ENCODE measurements at places on chromosomes 13 and 19.
A peak's percentile ranks its signal among the peaks of the same experiment; 100 is the strongest.

DNA sequence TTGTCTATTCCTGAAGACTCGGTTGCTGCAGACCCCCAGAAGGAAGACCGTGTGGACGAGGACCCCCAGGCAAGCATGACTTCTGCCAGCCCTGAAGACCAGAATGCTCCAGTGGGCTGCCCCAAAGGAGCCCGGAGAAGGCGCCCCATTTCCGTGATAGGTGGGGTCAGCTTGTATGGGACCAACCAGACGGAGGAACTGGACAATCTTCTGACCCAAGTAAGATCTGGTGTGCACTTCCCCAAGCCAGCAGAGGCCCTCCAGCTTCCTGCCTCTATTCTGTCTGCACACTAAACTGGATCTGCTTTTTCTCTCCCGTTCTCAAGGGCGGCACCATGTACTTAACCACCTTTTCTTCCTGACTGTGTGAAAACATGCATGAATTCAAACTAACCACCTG is 59.8 kb upstream of the C1QTNF9 start:
- DNase-seq: no peak

- no peak for DNase-seq
Observed at GRCh38 chr13:29125934-29126424, 305.8 kb downstream of the MTUS2 start.

- peak; percentile 47 for DNase-seq
Observed at GRCh38 chr19:57406516-57407123, 4.3 kb upstream of the ZNF17 start.

DNA sequence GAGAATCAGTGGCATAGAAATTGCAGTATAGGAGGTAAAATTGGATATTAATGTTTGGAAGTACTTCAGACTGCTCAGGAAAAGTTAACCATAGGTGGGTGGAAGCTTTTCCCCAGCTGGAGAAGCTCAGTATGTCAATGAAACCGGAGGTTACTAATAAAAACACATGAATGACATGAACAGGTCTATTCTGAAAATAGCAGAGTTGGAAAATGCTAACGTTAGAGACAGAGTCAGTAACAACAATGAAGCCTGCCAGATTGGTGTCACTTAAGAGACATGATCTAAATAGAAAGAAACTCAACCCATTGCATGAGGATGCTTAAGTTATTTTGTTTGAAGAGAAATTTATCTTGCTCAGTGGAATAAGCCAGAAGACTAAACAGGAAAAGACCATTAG is 364.5 kb downstream of the DNAJC15 start:
- no peak for DNase-seq

GRCh38 chr19:54665530-54665929 is 2.7 kb downstream of the LILRB4 start:
- no peak for DNase-seq

DNA sequence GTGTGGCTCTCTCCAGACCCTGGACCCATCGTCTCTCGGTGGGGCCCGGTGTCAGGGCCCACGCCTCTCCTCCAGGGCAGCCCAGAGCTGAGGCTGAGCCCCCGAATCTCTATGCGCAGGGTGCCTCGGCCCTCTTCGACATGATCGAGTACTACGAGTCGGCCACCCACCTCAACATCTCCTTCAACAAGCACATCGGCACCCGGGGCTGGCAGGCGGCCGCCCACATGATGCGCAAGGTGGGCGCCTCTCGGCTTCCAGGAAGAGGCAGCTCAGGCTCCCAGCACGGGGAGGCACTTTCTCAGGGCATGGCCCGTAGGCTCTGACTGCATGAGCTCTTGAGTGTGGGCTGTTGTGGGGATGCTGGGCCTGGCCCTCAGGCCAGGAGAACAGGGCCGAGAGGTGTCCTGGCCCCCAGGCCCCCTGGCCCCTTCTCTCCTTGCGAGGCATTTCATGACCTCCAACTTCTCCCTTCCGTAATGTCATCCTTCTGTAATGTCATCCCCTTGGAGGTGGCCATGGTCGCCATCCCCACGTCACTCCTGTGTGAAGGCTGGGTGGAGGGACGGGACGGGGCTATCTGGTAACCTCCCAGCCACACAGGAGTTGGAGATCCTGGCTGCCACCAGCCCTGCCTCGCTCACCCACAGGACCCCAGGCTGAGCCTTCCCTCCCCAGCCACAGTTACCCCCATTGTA is 19.4 kb downstream of the NKPD1 start:
- no peak for DNase-seq

GRCh38 chr13:65036999-65037398 is 2193.1 kb downstream of the PCDH9 start:
- DNase-seq: no peak

- no peak for DNase-seq
Observed at GRCh38 chr19:42469311-42470235, 26.8 kb upstream of the CXCL17 start.

GRCh38 chr13:44652168-44652567 is 76.0 kb upstream of the TSC22D1 start:
- DNase-seq: no peak

GRCh38 chr13:95564733-95565291 is 12.3 kb downstream of the CLDN10 start:
- DNase-seq: no peak

DNA sequence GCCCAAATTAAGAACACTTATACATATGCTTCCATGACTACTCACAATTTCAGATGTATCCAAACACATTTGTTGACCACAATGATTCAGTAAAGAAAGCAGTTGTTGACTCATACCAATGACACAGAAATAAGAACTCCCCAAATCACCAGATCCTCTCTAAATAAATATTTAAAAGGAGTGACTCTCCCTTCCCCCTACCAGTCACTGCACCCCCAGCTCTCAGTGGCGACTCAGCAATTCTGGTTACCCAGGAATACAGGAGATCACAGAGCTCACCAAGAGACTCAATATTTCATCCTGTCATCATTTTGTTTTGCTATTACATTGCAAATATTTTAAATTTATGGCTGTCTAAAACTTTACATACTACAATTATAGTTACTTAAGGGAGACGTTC is 131.5 kb downstream of the RGCC start:
- DNase-seq: no peak

GRCh38 chr19:2719920-2720776 is 1.0 kb downstream of the DIRAS1 start:
- DNase-seq: no peak

GRCh38 chr13:21670883-21671619 is at the start of gene FGF9:
FGF9 (plus strand) TSS chr13:21671073; CDS start chr13:21671913, 840 bp downstream.
- DNase-seq: peak; percentile 64

GRCh38 chr13:112873851-112874750 is 94.9 kb upstream of the MCF2L start:
- no peak for DNase-seq

- DNase-seq: no peak
Observed at GRCh38 chr13:41823476-41823875, 137.4 kb downstream of the VWA8 start.

GRCh38 chr13:26941345-26942174 is 181.0 kb upstream of the GPR12 start:
- no peak for DNase-seq

- DNase-seq: no peak
Observed at GRCh38 chr19:34539396-34539795, 57.8 kb downstream of the WTIP start.

DNA sequence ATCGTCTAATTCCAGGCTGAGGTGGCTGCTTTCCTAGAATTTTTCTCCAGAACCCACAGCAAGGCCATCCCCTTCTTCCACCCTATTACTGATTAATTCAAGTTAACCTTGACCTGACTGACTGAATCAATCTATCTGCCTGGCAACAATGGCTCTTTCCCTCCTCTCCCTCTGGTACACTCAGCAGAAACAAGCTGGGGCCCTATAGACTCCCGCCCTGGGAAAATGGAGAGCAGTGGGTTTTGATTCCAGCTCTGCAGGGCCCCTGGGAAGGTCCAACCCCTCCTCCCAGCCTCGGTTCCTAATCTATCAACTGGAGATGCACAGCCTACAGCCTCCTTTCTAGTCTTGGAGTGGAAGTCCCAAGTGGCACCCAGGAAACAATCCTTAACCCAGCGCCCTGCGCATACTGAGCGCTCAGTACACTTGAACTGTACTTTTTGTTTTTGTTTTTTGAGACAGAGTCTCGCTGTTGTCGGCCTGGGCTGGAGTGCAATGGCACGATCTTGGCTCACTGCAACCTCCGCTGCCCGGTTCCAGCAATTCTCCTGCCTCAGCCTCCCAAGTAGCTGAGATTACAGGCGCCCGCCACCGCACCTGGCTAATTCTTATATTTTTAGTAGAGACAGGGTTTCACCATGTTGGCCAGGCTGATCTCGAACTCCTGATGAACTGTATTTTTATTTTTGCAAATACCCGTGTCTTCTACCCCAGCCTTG is 5.2 kb upstream of the C3 start:
- DNase-seq: no peak

GRCh38 chr13:59745392-59745788 is 418.3 kb downstream of the DIAPH3 start:
- no peak for DNase-seq

- no peak for DNase-seq
Observed at GRCh38 chr13:35483761-35484160, 7.3 kb upstream of the MAB21L1 start.

- no peak for DNase-seq
Observed at GRCh38 chr13:66794340-66795031, 435.6 kb downstream of the PCDH9 start.

- no peak for DNase-seq
Observed at GRCh38 chr13:34028496-34029442, 210.8 kb downstream of the RFC3 start.

GRCh38 chr13:98487522-98487921 is 89.4 kb downstream of the STK24 start:
- DNase-seq: no peak

DNA sequence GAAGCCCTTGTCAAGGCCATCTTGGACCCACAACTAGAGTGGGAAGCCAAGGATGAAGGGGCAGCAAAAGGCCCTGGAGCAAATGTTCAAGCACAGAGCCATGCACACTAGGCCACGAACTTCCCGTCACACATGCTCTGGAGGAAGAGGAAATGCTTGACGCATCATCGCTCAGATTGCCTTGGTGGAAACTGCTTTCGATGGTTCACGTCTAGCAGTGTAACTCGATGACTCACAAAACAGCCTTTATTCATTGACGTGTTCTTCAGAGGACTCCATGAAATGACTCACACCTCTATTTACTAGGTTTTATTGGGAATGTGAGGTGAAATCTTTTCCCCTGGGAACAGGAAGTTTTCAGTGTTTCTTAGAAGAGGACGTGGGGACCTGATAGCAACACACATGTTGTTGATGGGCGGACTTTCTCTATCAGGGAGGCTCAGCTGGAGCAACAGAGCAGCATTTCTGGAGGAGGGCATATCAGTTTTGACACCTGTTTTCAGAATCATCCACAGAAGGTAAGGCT is 79.8 kb upstream of the FLT1 start:
- DNase-seq: no peak

DNA sequence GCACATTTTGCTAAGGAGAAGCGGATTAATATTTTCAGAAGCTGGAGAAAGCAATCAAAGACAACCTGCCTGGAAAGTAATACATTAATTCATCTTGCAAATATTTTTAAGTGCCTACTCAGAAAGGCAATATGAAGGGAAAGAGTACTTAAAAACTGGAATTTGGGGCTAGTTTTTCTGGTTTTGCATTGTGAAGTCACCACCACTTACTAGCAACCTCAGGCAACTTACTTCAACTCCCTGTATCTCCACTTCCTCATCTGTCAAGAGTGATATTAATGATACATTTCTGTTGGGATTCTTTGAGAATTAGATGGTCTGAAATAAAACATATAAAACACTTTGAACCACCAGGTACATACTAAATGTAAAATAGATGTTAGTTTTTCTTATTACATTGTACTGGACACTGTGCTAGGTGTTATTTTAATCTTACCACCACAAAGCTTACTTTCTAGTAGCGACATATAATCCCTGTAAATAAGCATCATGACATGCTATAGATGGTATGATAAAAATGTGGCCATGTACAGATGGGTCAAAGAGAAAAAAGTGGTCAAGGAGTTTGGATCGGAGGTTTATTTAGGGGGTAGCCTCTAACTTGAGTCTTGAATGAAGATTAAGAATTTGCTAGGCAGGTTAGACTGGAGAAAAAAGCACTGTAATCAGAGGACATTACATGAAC is 101.2 kb downstream of the SPRY2 start:
- DNase-seq: no peak

- DNase-seq: no peak
Observed at GRCh38 chr19:2492870-2493269, 16.9 kb downstream of the GADD45B start.

DNA sequence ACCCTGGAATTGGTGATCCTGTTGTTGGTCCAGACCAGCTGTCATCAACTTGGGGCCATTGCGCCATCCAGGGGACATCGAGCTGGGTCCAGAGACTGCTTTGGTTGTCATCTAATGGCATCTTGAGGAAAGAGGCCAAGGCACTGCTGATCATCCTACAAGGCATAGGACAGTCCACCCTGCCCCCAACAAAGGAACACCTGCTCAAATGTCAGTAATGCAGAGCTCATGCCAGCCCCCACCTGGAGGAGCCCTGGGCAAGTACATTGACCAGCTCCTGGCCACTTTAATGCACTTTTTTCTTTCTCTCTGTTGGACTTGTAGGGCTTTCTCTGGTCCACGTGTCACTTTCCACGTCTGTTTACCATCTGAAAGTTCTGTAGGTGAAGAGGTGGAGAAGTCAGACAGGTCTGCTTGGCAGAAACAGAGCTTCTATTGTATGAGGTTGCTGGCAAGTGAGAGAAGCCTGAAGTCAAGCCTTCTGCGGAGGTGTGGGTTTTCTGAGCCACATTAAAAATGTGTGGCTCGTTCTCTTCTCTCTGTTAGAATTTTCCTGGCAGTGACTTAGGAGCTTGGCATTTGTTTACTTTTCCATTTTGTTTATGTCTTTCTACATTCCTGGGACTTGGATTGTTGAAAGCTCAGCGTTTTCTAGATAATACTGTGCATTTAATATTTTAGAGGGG is 124.0 kb upstream of the RNF113B start:
- DNase-seq: no peak

GRCh38 chr19:49677901-49678674 is 1.0 kb downstream of the PRMT1 start:
- peak; percentile 48 for DNase-seq

DNA sequence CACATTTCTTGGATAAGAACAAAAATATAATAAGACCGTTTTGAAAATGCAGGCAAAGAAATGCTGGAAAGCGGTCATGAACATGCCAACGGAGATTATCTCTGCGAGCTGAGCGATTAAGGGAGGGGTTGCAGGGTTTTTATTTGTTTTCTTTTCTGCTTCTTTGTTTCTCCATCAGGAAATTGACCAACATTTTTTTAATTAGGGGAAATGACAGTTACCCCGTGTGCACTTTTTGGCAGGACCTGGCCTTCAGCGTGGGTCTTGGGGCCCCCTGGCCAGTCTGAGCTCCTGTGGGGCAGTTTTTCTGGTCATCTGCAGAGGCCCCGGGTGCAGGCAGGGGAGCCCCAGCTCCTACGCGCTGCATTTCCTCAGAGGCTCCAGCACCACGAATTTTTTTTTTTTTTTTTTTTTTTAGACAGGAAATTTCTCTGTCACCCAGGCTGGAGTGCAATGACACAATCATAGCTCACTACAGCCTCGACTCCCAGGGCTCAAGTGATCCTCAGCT is 31.3 kb upstream of the HOMER3 start:
- DNase-seq: no peak

DNA sequence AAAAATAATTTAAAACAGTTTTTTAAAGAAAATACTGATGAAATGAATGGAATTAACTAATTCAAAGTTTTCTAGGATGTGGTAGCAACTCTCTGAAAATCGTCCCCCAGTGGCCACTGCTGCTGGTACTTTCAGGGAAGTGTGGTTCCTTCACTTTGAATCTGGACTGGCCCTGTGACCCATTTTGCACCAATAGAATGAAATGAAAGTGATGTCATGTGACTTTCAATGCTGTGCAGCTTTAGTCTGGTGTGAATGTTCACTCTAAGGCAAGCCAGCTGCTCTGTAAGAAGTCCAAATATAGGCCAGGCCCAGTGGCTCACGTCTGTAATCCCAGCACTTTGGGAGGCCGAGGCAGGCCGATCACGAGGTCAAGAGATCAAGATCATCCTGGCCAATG is 26.4 kb upstream of the HNRNPA1L2 start:
- DNase-seq: no peak
